ENCODE measurements at places on chromosomes 4 and X.

DNA sequence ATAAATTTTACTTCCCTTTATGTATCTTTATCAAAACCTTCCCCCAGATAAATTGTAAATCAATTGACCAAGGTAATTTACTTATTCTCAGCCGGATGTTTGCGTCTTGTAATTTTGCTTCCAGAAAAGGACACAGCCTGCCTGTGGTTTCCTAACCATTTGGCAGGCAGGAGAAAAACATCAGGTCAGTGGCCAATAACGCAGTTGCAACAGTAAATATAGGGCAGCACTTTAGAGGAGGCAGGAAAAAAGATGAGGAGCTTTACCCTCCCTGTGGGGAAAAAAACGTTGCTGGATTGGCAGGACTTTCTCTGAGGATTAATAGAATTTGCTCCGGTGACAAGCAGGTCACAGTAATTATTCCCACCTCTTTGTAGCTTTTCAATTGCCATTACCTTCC lies 2618.1 kb downstream of the ARAP2 start:
- no peak for DNase-seq

- DNase-seq = no peak
Measured at GRCh38 chr4:68407868-68408190, 39.4 kb upstream of the TMPRSS11E start.

DNA sequence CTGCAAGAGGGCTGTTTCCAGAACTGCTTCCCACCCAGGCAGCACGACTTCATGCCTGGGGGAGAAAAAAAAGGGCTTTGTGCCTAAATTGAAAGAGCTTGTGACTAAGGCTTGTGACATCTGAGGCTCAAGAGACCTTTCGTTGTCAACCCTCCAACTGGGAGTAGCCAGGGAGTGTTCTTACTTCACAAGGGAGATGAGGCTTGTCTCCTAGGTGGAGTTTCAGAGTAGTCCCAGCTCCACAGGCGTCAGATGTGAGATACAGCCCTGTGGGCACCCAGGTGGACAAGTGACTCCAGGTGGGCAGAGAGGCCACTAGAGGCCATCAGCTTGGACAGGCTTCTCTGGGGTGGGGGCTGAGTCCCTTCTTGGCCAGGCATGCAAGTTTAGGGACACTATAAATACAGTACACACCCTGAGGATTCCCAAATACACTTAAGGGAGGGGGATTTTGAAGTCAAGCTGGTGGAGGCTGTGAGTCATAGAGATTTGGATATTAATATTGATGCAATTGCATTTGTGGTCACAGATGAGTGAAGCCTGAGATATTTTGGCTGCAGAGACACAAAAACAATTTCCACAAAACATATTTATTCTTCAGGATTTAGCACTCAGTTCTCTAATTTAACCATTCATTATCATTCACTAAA lies 40.1 kb upstream of the SETD7 start:
- DNase-seq = no peak

DNA sequence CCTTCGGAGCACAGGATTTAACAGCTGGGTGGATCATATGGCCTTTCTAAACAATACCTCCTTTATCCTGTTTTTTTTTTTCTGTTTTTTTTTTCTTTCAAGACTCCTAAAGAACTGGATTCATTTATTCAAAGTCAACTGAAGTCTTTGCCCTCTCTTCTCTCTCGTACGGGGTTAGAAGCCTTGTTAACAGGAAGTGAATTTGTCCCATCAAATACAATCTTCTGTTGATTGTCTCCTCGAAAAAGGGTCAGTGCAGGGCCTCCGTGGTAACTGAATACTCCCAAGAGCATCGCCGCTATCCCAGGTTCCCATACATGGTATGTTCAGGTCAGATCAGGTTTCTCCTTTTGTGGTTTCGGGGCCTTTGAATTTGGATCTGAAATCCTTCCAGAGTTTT lies 1.8 kb upstream of the TMEM128 start:
- peak; percentile 43 for DNase-seq

GRCh38 chr4:113476800-113477199 lies 284.7 kb downstream of the CAMK2D start:
- DNase-seq = no peak

GRCh38 chr4:143402776-143403552 lies 66.3 kb downstream of the GAB1 start:
- no peak for DNase-seq

- no peak for DNase-seq
Measured at GRCh38 chrX:41733939-41734338, 10.0 kb downstream of the GPR82 start.

All from kidney (tissue), 22 donors.